ENCODE measurements at places on chromosomes 1 and 21.

DNA sequence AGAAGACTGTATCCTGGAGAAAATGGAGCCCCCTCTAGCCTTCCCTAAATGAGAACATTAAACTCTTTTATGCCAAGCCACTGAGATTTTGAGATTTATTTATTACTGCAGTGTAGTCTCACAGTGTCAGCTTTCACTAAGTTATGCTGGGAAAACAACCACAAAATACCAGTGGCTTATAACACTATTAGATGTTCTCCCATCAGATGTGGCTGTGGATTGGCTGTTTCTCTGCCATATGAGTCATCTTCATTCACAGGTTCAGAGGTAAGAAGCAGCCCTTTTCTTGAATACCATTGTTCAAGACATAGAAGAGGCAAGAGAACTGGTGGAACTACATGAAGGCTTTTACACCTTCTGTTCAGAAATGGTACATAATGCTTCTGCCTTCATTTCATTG, 32.1 kb upstream of the ST6GALNAC5 start:
- no peak for DNase-seq

- DNase-seq = no peak
These were observed 59.6 kb downstream of the FMN2 start for GRCh38 chr1:240151136-240151735.

DNA sequence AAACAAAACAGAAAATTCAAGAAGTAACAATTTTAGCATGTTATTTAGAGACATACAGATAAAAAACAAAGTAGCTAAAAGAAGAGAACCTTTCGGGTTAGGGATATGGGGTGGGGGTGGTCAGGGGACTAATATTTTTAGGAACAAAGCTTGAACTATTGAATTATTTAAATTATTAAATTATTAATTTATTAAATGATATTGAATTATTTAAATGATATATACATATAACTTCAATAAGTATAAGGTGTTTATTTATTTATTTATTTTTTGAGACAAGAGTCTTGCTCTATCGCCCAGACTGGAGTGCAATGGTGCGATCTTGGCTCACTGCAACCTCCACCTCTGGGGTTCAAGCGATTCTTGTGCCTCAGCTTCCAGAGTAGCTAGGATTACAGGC, 36.0 kb downstream of the EIF2B3 start:
- DNase-seq = no peak

- DNase-seq = no peak
These were observed 6.9 kb downstream of the THRAP3 start for GRCh38 chr1:36231191-36231590.

GRCh38 chr21:43849532-43850299, 15.3 kb upstream of the AGPAT3 start:
- DNase-seq = no peak
